GM23248 (cell line): ENCODE measurements at places on chromosomes 2 and 18. TPM values are rescaled to one million over a fixed set of nuclear protein-coding genes. Genes with fewer than 3 reads are reported as not detected.

The AGAP1 gene
- polyA plus RNA-seq = 2.2 and 3.0 TPM in 2 replicates

The MDH1 gene
- polyA plus RNA-seq = 268 and 278 TPM in 2 replicates

The PMS1 gene
- polyA plus RNA-seq = 22.2 and 22.3 TPM in 2 replicates

- no peak for DNase-seq
Observed at GRCh38 chr2:177669625-177670330, 277.2 kb downstream of the AGPS start.

- DNase-seq = no peak
Observed at GRCh38 chr18:52499644-52500043, 159.6 kb downstream of the DCC start.

The SLC8A1 gene
- 11.6 and 13.8 TPM in 2 replicates for polyA plus RNA-seq

The ALPP gene
- polyA plus RNA-seq = not detected in 2 replicates

The MERTK gene
- polyA plus RNA-seq = not detected in 2 replicates

DNA sequence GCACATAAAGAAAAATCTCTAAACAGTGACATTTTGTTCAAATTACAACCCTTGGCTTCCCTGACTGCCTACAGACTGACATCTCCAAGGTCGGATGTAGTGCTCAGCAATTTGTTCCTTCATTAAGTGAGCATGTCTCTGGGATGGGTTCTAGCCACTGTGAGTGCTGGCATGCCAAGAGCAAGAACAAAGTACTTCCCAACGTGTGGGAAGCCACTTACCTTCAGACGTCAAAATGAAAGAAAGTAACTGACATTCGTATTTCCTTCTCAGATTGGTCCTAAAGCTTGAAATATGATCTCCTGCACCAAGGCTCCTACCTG lies 193.8 kb downstream of the SLC8A1 start:
- no peak for DNase-seq

GRCh38 chr2:43086451-43087221 lies 139.8 kb downstream of the ZFP36L2 start:
- DNase-seq = peak; percentile 99

The CYP27A1 gene
- 2.9 and 3.7 TPM in 2 replicates for polyA plus RNA-seq

- DNase-seq = no peak
Observed at GRCh38 chr2:111950236-111950635, 51.8 kb downstream of the MERTK start.

The SOX11 gene
- 0.08 and 0.13 TPM in 2 replicates for polyA plus RNA-seq

GRCh38 chr2:237223201-237223861 lies 137.6 kb downstream of the COPS8 start:
- DNase-seq = peak; percentile 97

DNA sequence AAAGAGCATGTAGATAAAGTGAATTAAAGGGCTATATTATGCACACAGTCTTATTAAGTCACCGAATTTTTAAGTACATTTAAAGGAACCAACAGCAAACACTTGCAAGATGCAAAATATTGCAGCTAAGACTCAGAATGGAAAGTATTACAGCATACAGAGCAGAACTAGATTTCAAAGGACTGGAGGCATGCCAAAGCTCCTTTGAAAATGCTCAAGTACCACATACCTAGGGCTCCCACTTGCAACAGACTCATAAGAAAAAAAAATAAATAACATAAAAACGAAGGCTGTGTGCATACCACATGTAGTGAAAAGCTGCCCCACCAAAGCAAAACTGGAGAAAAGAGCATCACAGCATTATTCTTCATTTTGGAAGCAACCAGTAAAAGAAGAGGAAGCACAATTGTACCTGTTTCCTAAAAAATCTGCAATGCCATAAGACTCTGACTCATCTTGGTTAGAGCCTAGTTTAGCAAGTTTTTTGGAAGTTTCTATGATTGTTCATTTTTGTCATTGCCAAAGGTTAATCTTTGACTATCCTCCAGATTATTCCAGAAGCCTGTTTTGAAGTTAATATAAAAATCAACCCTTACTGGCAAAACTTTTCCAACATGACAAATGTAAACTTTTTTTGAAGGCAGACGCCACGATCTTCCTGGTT lies 306.0 kb upstream of the COL3A1 start:
- peak; percentile 80 for DNase-seq

- peak; percentile 40 for DNase-seq
Observed at GRCh38 chr2:163132850-163133249, 294.3 kb upstream of the KCNH7 start.

DNA sequence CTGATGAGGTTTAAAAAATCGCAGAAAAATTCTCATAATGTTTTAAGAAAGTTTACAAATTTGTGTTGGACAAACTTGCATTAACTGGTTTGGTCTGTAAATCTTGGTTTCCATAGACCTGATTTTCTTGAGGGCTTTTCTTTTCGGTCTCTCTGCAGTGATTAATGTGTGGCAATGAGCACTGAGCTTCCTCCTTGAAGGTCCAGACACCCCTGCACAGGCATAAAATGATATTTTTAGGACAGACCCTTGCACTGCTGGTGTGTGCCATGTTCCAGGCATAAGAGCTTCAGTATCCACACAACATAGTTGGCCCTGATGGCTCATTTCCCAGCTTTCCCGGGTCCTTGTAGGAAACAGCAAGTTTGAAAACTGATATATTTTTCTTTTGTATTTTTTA lies 33.7 kb downstream of the MRPL33 start:
- DNase-seq = no peak

DNA sequence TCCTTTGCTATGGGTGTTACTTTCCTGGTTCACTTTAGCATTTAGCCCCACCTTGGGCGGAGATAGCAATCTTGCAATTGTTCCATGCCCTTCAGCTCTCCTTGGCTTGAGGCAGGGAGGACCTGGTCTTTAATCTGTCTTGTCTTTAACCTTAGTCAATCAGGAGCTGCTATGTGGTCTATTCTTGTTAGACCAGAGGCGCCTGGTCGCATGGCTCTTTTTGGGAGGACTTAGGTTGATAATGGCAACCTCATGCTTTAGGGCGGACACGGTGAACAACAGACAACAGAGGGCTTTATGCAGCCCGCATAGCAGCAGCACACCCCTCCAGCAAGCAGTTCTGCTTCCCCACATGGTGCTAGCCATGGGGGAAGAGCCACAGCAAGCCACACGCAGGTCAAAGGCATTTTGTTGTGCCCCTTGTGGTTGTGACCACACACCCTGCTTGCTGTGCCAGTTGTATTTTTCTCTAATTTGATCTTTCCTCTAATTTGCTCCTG lies 17.7 kb upstream of the ZDBF2 start:
- no peak for DNase-seq

The TSPYL6 gene
- not detected in 2 replicates for polyA plus RNA-seq

GRCh38 chr2:136323195-136323594 lies 205.2 kb upstream of the CXCR4 start:
- DNase-seq = no peak

DNA sequence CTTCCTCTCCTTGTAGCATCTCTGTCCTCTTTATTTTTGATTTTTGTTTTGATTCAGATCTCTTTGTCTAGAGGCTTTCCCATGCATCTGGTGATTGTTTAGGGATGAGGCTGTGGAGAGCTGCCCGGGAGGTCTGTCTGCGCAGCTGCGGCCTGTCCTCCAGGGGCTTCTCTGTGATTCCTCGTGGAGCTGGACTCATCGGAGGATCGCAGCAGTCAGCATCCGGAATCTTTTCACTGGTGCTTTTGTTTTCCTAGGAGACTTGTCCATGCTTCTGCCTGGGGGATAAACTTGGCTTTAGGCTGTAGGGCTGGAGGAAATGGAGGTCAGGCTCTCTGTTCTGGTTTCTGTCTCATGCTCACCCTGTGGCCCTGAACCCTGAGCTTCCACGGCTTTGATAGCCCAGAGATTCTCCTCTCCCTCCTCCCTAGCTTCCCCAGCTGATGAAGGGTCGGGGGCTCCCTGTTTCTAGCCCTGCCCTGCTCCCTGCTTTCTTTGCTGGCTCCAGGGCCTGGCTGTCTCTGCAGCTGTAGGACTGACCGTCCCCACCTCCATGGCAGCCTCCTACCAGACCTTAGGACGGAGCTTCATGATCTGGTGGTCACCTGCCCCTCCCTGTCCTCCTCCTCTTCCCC lies 35.5 kb downstream of the ZNF532 start:
- DNase-seq = no peak

DNA sequence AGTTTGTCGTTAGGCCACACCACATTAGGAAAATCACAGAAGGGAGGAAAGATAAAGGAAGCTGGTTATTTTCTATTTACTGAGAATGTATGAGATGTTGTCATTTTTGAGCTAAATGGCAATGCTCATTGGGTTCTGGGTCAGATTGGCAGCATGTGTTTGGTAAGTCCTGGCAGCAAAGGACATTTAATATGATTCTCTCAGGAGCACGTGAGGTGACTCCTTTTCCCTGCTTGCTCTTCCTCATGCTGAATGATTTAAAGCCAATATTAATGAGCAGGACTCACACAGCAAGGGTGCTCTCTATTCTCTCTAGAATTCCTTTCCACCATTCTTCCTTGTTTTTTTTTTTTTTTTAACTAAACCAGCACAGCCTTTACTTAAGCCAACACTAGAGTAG lies 298.2 kb downstream of the XIRP2 start:
- no peak for DNase-seq

The MYO1B gene
- polyA plus RNA-seq = 120 and 126 TPM in 2 replicates

- no peak for DNase-seq
Observed at GRCh38 chr18:56276466-56276865, 361.9 kb downstream of the TXNL1 start.

- peak; percentile 72 for DNase-seq
Observed at GRCh38 chr2:64700133-64700809, 46.6 kb upstream of the SERTAD2 start.

DNA sequence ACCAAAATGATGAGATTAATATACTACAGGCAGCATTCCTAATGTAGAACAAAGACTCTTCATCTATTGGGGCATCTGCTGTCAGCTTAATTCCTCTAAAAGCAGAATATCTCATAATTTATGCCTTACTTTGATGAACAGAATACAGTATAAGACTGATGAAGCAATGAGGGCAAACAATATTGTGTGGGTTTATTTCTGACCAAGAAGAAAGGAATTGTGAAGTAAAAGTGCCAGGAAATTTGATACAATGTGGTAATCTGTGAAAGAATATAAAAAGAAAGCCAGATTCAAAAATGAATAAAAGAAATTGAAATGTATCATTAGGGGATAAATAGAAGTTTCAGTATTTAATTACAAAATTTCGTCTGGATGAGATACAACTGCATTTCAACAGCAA lies 78.8 kb upstream of the TTC21B start:
- DNase-seq = peak; percentile 58

The VWC2L gene
- not detected in 2 replicates for polyA plus RNA-seq

The PXDN gene
- 222 and 235 TPM in 2 replicates for polyA plus RNA-seq

DNA sequence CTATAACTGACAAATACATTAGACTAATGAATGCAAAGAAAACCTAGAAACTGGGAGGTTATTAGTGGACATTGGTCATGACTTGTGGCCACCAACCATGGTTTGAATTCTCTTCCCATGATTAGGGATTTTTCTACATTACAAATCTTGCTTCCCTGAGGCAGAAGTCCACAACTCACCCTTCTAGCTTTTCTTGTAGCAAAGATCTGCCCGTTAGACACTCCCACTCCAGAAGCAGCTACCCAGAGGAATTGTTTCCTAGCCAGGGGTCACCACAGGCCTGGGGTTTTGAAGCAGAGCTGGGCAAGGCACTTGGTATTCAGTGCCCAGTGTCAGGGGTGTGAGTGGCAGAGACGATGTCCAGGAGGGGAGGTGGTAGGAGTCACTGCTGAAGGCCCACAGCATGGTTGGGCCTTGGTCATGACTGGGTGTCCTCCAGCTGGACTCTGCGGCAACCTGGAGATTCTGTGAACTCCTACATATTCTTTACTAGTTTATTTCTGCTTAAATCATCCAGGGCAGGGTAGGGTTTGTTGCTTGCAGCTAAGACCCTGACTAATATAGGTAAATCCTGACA lies 54.9 kb downstream of the ACTR2 start:
- no peak for DNase-seq

- DNase-seq = no peak
Observed at GRCh38 chr2:138959031-138959430, 178.8 kb upstream of the NXPH2 start.

- no peak for DNase-seq
Observed at GRCh38 chr2:1812926-1813325, 68.6 kb upstream of the PXDN start.

- DNase-seq = peak; percentile 86
Observed at GRCh38 chr2:157182834-157183396, 74.6 kb upstream of the GALNT5 start.

DNA sequence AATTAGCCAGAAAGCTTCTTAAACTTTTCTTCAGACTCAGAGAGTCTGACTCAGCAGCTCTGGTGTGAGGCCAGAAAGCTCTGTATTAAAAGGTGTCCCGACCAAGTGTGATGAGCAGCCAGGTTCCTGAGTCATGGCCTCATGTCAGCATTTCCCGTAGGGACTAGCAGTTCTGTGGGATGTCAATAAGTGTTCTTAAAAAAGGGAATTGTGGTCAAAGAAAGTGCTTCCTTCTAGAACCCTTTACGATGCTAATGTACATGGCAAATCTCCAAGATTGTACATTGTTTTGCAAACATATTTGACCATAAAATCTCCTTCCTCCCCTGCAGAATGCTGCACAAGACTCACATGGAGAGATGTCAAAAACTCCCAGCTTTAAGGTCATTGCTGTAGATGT lies 80.1 kb downstream of the PLA2R1 start:
- peak; percentile 93 for DNase-seq

- DNase-seq = no peak
Observed at GRCh38 chr2:132790207-132790785, 120.3 kb upstream of the LYPD1 start.

DNA sequence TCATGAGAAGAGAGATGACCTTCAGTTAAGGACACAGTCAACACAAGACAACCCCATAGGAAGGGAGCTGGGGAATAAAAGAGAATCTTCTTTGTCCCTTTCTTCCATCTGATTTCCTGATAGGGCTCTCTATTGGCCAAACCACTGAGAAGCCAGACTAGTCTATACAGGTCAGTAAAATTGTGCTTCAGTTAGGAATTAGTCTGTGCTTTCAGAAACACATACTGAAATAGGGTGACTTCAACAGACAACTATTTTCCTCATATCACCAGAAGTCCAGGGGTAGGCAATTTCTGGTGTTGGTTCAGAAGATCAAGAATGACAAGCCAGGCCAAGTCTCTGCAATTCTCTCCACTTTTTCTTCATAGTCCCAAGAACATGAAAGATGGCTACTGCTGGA lies 151.7 kb upstream of the SP5 start:
- no peak for DNase-seq

GRCh38 chr2:10234409-10235094 lies 68.2 kb upstream of the HPCAL1 start:
- DNase-seq = no peak

DNA sequence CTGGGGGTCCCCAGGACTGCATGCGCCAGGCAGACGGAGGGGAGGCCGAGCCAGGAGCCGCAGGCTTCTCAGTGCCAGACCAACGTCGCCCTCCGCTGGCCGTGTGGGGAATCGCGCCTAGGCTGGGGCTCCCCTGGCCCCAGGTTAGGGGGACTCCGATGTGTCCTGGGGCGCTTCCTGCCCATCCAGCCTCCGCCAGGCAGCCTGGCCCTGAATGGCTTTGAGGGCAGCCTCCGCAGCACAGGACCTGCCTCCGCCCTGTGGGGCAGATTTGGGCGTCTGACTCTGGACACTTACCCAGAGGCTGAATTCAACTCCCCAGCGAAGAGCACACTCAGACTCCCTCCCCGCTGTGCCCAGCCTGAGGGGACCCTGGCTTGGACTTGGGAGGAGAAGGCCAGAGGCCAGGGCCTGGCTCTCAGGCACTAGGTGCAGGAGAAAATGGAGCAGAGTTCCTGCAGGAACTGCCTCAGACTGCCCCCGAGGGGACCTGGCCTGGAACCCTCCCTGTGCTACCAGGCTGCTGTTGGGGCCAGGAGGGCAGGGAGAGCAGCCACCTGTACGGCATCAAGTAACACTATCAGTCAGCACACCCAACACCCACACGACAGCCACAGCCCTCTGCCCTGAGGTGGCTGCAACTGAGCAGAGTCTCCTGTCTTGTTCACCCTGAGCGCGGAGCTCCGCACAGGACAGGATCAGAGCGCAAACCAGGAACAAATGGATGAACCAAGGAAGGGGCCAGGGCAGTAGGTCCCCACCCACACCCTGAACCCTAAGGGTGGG lies 597 bp upstream of the TEKT4 start:
- no peak for DNase-seq
